HTR-8/SVneo (cell line): ENCODE measurements at places on chromosomes 12 and 14.

DNA sequence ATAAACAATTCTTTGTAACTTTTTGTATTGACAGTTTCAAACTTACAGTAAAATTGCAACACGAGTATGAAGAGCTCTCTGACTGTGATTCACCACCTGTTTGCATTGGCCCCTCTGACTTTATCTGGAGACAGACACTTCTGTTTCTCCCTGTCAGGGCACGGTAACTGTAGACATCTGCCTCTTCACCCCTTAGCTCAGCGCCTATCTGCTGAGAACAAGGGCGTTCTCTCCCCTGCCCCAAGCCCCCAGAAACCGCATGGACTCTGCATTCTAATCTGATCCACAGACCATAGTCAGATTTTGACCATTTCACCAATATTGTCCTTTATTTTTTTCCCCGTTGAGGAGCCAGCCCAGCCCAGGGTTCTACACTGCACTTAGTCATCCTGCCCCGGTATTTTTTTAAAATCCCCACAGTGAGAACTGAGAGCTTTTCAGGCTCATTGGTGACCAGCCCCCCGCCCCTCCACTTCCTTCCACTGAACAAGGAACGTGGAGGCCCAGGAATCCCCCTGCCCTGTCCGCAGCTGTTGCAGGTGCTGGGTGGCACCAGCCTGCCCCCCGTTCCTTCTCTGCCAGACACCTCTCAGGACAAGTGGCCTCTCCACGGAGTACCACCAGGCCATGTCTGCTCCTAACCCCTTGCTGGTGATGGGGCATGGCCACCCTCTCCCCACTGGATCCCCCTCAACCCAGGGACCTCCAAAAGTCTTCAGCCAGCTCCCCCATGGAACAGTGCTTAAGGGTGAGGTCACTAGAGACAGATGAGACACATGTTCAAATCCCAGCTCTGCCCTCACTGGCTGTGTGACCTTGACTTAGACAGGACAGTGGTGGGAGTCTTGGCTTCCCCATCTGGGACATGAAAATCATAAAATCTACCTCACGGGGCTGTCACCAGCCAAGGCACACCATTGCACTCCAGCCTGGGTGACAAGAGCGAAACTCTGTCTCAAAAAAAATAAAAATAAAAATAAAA, 11.2 kb downstream of the RHOF start:
- no peak for DNase-seq

DNA sequence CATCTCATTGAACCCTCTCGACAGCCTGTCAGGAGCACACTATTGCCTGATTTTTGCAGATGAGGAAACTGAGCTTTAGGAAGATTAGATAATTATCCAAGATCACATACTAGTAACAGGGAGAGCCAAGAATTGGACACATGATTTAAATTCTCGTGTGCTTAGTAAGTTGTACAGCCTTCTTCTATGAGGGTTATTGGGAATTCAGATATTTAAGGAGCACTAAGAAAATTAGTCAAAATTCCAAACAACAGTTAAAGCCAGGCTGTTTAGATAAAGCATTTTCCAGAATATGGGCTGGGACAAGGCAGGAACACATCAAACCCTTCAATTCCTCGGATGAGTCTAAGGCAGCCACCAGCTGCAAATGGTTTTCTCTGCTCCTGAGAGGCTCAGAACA, 148.8 kb downstream of the TMEM30B start:
- DNase-seq = no peak

GRCh38 chr12:57276935-57277563, 26.1 kb upstream of the STAC3 start:
- peak; percentile 23 for DNase-seq

- DNase-seq = no peak
Observed at GRCh38 chr14:20476776-20477175, 7.6 kb downstream of the PNP start.

DNA sequence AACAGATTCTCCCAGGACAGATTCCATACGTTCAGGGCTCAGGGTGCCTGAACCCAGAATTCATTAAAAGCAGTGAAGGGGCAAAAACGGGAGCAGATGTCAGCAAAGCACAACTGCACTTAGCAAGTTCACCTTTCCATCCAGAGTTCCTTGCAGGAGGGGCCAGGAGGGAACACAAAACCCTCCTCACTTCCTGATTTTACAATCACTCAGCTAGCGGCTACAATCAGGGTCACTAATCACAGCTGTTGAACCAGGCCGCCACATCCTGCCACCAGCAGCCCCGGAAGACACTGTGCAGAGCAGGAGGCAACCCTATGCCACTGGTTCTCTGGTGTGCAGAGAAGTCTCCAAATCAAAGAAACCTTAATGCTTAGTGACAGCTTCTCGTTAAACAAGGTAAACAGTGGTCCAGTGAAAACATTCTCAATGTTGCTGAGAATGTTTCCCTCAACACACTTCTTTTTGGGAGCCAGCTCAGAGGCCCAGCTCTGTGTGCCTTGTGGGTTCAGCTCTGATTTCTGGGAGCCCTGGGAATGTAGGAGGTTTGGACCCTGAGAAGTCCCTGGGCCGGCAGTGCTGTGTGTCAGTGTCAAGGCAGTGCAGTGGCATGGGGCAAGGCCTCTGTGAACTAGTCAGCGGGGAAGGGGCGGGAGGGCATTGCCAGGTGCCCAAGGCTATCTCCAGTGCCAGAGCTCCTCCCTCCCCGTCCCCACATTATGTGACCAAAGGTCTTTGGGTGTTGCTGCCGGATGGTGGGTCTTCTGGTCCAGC, 54.5 kb downstream of the VCPKMT start:
- peak; percentile 22 for DNase-seq

GRCh38 chr12:96421014-96421413, 20.8 kb upstream of the CDK17 start:
- DNase-seq = no peak

GRCh38 chr12:30106204-30106965, 322.6 kb upstream of the TMTC1 start:
- DNase-seq = no peak

GRCh38 chr12:104490186-104490585, 33.4 kb downstream of the CHST11 start:
- no peak for DNase-seq

GRCh38 chr14:55911776-55912175, 206.4 kb upstream of the PELI2 start:
- no peak for DNase-seq

- DNase-seq = peak; percentile 43
Observed at GRCh38 chr14:67971627-67972625, 152.3 kb downstream of the RAD51B start.

- no peak for DNase-seq
Observed at GRCh38 chr14:27072589-27072988, 474.8 kb upstream of the NOVA1 start.

- DNase-seq = no peak
Observed at GRCh38 chr14:60589442-60589841, 59.8 kb downstream of the SIX1 start.
